ENCODE measurements at places on chromosomes 7 and 10. TPM values are rescaled to one million over a fixed set of nuclear protein-coding genes. Genes with fewer than 3 reads are reported as not detected.
A peak's percentile ranks its signal among the peaks of the same experiment; 100 is the strongest.

IFIT1B gene
- not detected for total RNA-seq

CALML3 gene
- not detected for total RNA-seq

DRGX gene
- total RNA-seq, result not detected

GTPBP10 gene
- 40.8 TPM for total RNA-seq

PTPN20 gene
- 2.0 TPM for total RNA-seq

DNA sequence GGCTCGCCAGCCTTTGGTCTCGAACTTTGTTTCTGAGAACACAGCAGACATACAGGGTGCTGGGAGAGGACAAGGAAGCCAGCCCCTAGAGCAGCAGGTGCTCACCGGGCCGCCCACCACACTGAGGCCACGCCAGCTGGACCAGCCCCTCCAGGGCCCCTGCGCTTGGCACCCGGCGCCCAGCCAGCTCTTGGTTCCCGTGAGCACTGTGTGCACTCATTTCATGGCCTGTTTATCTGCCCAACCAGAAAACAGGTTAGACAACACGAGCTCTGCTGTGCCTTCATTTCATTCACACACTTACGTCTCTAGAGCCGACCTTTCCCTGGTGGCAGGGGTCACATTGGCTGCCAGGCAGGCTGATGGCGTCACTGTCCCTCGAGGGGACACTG, 104.0 kb downstream of the CYTH3 start:
- no peaks in the 10 kb centered on the region for H3K36me3 ChIP-seq
- no peak for DNase-seq

- H3K36me3 ChIP-seq, result no peaks in the 10 kb centered on the region
- H3K27ac ChIP-seq, result no peak overlapping the region
- H3K4me1 ChIP-seq, result no peaks in the 10 kb centered on the region
- no peak for DNase-seq
Observed at GRCh38 chr7:137591421-137591837, 247.9 kb upstream of the PTN start.

DNA sequence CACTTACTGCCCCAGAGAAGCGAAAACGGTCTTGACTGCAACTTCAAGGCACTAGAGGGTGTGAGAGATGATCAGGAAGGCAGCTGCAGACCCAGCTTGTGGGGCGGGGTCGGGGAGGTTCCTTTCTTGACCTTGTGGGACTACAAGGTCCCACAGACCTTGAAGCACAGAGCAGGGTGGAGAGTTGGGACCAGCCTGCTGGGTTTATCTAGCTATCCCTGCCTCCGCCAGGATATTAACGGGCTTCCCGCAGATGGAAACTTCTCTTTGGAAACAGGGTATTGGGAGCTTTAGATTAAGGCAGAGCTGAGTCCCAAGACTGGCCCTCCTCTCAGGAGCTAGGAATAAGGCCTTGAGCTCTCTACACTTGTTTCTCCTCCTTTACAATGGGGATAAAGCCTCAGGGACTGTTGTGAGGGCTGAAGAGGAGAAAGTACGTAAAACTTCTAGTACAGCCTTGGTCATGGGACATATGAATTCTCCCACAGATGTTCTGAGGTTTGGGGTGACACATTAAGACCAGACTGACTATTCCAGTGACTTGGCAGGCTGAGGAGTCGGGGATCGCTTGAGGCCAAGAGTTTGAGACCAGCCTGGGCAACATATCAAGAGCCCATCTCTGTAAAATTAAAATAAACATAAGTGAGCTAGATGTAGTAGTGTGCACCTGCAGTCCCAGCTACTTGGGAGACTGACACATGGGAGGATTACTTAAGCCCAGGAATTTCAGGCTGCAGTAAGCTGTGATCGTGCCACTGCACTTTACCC, 153.2 kb downstream of the CDH23 start:
- no peak overlapping the region for H3K27ac ChIP-seq
- no peaks in the 10 kb centered on the region for H3K27me3 ChIP-seq
- H3K36me3 ChIP-seq, result no peaks in the 10 kb centered on the region
- no peak for DNase-seq
- peaks cover 4% of the 10 kb centered on the region for H3K4me1 ChIP-seq
- H3K4me3 ChIP-seq, result no peak overlapping the region

- DNase-seq, result no peak
- no peaks in the 10 kb centered on the region for H3K36me3 ChIP-seq
- no peak overlapping the region for H3K4me3 ChIP-seq
- H3K4me1 ChIP-seq, result no peaks in the 10 kb centered on the region
- H3K27ac ChIP-seq, result no peak overlapping the region
- H3K27me3 ChIP-seq, result no peaks in the 10 kb centered on the region
Observed at GRCh38 chr7:10360050-10360449, 613.6 kb upstream of the PHF14 start.

DNA sequence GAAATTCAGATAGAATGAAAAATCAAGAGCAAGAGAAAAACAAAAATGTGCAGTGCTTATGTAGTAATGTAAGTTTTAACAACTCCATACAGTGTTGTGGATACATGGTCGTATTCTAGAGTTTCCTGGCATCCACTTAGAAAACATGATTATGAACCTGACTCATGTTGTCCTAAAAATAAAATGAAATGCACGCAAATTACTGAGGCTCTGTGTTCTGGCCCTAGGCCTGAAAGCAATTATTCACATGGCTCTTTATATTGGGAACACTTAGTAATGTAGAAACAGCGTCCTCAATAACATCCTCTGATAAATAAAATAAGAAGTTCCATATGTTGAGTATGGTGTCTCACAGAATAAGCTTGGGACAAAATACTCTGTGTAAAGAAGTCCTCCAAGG, 200.2 kb upstream of the SEMA3E start:
- no peak overlapping the region for H3K27ac ChIP-seq
- no peaks in the 10 kb centered on the region for H3K4me1 ChIP-seq
- H3K4me3 ChIP-seq, result no peak overlapping the region
- H3K27me3 ChIP-seq, result no peaks in the 10 kb centered on the region
- H3K36me3 ChIP-seq, result no peaks in the 10 kb centered on the region

- DNase-seq, result no peak
- H3K4me3 ChIP-seq, result no peak overlapping the region
- no peak overlapping the region for H3K27ac ChIP-seq
- H3K36me3 ChIP-seq, result peaks cover 55% of the 10 kb centered on the region
- H3K27me3 ChIP-seq, result no peaks in the 10 kb centered on the region
- peaks cover 26% of the 10 kb centered on the region for H3K4me1 ChIP-seq
Observed at GRCh38 chr10:14519785-14520184, 189.1 kb upstream of the FRMD4A start.

DNA sequence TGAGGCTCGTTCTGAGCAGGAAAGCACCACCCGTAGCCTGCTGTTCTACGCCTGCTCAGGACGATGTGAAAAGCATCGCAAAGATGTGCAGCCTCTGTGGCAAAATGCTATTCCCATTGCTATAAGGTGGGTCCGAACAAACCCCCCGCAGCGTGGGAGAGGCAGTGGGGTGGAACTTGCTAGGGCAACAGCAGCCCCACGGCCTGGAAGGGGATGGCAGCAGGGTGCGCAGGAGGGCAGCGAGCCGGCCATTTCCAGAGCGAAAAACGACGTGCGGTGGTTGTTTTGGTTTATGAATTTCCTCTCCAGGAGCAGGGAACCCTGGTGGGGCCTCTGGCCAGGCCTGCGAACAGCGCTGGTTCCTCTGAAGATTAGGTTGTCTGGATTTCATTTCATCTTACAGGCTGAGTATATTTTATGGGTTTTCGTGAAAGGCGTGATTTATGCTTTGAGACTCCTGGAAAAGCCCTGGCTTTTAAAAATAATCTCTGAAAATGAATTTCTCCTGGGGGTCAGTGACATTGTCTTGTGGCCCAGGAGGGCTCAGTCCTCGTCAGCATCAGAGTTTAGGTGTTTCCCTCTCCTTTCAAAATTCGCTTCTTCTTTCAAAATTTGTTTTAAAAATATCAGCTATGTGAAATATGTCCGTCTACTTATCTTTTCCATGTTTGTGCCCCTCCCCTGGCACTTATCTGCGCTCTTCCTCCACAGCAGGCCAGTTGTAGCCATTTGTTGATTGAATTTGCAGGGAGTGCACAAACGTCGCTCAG, 42.3 kb upstream of the UBE3C start:
- no peak overlapping the region for H3K4me3 ChIP-seq
- DNase-seq, result no peak
- no peak overlapping the region for H3K27ac ChIP-seq
- H3K4me1 ChIP-seq, result no peaks in the 10 kb centered on the region
- no peaks in the 10 kb centered on the region for H3K36me3 ChIP-seq
- peaks cover 3% of the 10 kb centered on the region for H3K27me3 ChIP-seq

GRCh38 chr7:27030393-27031050, 65.3 kb downstream of the HOXA1 start:
- H3K36me3 ChIP-seq, result no peaks in the 10 kb centered on the region
- DNase-seq, result no peak
- peak overlapping the region; percentile 48 for H3K27ac ChIP-seq
- no peaks in the 10 kb centered on the region for H3K27me3 ChIP-seq
- H3K4me1 ChIP-seq, result peaks cover 24% of the 10 kb centered on the region

- DNase-seq, result no peak
- no peak overlapping the region for H3K4me3 ChIP-seq
- H3K27ac ChIP-seq, result no peak overlapping the region
Observed at GRCh38 chr7:24781106-24781505, 23.8 kb upstream of the GSDME start.

Measured in activated CD4-positive, alpha-beta T cell treated with anti-CD3 and anti-CD28 coated beads for 36 hours (primary cell).